ENCODE measurements at places on chromosomes 2 and 18.
A peak's percentile ranks its signal among the peaks of the same experiment; 100 is the strongest.

DNA sequence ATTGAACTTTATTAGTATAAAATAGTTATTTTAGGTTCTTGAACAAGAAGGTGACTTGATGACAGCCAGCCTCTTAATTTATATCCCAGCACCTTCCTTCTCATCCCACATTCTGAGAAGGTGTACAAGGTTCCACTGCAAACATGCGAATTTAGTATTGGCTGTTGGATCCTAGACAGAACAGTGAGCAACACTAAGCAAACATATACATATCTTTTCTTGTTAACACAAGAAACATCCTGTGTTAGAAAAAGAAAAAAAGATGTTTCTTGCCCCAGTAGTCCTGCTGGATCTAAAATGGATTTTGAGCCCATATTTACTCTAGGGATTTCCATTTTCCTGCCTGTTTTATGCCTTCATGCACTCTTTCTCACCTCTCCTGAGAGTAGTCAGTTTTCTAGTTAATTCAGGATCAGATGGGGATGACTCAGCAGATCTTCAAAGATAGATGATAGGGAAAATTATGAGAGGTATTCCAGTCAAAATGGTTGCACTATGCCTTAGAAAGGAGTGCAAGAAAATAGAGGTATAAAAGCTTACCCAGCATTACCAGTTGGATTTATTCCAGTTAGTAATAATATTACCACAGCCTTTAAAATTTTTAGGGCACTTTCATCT, 336.5 kb downstream of the MEIS1 start:
- DNase-seq = no peak

- DNase-seq = no peak
These were observed 38.4 kb downstream of the TGFBRAP1 start for GRCh38 chr2:105290981-105291660.

- DNase-seq = no peak
These were observed 371.9 kb downstream of the NBAS start for GRCh38 chr2:15189216-15189615.

DNA sequence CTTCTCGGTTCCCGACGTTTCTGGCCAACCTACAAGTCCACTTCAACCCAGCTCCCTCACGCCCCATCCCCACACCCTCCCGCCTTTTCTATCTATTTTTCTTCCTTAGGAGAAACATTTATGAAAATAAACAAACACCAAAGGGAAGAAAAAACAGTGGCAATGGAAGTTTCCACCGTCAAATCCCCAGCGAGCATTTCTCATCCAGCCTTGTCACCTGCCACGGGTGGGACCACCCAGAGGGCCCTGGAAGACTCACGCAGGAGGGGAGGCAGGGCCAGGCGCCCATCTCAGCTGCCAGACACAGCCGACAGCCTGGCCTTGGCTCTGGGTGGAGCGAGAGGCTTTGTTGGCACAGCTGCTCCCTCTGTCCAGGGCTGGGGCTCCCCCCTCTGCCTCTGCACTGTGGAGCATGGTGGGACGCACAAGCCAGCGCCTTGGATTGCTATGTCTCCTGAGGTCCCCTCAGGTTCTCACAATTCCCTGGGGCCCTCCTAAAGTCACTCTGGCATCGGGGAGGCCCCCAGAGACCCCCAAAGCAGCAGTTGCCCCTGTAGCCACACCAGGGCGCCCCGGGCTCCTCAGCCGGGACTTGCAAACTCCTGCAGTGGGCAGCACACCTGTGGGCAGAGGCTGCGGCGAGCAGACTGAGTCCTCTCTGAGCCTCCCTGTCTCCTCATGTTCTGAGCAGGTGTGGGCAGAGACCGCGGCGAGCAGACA, 395.7 kb upstream of the SALL3 start:
- no peak for DNase-seq

GRCh38 chr18:73381699-73382036, 513.9 kb upstream of the NETO1 start:
- DNase-seq = no peak

GRCh38 chr18:32891797-32892196, 119.0 kb upstream of the KLHL14 start:
- no peak for DNase-seq

GRCh38 chr2:174753038-174753633, 11.1 kb downstream of the CHRNA1 start:
- DNase-seq = no peak

- DNase-seq = no peak
These were observed 138.9 kb downstream of the RBMS1 start for GRCh38 chr2:160354677-160355076.

GRCh38 chr18:26309281-26309680, 83.0 kb downstream of the TAF4B start:
- DNase-seq = no peak

GRCh38 chr2:42974721-42975717, 182.6 kb upstream of the HAAO start:
- peak; percentile 47 for DNase-seq

- no peak for DNase-seq
These were observed 5.8 kb upstream of the OXER1 start for GRCh38 chr2:42769583-42770287.

DNA sequence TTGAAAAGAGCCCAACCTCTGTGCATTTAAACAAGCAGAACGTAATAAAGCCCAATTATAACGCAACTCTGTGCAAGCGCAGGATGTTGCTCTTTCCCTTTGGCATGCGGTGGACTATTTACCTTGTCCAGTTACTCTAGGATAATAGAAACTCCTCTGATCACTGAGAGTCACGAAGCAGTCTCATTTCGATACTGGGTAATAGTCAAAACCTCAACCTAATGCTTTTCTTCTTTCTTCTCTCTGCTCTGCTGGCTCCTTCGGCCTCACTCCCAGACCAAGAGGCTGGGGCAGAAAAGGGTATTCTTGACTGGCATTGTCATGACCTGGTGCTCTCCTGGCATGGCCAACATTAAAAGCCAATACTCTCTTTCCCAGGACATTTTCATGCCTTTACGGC, 89.7 kb upstream of the GCFC2 start:
- DNase-seq = no peak

- no peak for DNase-seq
These were observed 137.5 kb downstream of the CTIF start for GRCh38 chr18:48676346-48676745.

GRCh38 chr2:186031229-186031628, 292.6 kb downstream of the FSIP2 start:
- no peak for DNase-seq

GRCh38 chr18:78713726-78714125, 265.9 kb upstream of the SALL3 start:
- no peak for DNase-seq

DNA sequence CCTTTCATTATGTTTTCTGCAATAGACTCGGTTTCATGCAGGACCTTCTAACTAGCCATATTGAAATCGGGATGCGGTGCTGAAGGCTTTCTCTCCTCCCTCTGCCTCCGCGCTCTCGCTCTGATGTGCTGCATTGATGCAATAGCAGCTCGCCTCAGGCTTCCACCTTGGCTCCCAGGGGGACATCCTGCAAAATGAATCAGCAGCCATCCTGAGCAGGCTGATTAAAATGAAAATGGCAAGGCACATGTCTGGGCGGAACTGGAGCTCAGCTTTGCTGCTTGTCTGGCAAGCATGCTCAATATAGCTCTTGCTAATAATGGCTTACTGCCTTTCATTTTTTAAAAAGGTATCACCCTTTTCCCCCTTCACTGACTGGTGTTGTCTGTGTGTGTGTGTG, 806 bp upstream of the MYT1L start:
- no peak for DNase-seq

DNA sequence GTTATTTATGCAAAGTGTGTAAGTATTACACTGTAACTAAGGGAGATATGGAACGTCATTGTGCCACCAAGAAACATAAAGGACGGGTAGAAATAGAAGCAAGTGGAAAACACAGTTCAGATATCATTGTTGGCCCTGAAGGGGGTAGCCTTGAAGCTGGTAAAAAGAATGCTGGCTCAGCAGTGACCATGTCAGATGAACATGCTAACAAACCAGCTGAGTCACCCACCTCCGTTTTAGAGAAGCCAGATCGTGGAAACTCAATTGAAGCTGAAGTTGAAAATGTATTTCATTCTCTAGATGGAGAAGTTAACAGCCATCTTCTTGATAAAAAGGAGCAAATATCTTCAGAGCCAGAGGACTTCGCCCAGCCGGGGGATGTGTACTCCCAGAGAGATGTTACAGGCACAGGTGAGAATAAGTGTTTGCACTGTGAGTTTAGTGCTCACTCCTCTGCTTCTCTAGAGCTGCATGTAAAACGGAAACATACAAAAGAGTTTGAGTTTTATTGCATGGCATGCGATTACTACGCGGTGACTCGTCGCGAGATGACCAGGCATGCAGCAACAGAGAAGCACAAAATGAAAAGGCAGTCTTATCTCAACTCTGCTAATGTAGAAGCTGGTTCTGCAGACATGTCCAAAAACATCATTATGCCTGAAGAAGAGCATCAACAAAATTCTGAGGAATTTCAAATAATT, 36.1 kb downstream of the ZNF407 start:
- no peak for DNase-seq

DNA sequence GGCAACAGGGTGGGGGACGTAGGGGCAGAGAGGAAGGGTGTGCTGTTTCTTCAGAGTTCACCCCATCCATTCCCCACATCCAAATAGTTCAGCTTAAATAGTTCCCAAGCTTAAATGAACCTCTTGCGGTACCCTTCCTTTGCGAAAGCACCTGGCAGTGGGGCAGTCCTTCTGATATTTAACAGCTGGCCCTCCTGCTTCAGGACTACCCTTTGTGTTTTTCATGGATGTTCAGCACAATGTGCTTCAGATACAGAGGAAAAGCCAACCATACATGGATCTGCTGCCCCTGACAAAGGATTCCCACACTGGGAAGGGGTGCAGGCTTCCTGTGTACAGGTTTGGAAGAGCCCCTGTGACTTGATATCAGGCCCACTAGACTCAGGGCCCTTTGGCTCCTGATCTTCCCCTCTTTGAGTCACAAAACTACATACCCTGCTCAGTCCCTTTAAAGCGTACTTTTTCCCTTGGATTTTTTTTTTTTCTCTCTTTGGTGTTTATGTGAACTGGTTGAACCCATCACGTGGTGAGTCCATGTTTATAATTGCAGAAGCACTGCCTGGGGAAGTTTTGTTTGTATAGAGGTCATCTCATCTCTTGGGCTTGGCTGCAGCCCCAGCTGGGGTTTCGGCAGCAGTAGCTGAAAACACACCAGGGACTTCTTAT, 45.3 kb upstream of the IGFBP5 start:
- DNase-seq = no peak

DNA sequence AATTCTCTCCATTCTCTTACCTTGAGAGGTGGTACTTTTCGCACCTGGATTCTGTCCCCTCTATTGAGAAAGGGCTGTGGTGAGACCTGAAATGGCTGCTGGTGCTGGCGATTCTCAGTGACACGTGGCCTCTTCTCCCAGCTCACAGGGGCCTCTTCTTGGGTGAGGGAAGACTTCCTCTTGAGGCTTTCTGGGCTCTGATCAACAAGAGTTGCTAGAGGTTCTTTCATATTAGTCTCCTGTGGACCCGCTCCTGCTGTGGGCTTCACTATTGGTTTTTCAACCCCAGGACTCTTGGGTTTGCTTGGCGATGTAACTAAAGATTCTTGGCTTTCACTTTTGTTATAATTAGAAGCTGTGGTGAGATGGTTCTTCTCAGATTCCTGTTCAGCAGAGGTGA, 76.3 kb upstream of the DTNB start:
- DNase-seq = no peak

GRCh38 chr2:9288681-9289338, 82.2 kb downstream of the ASAP2 start:
- no peak for DNase-seq

DNA sequence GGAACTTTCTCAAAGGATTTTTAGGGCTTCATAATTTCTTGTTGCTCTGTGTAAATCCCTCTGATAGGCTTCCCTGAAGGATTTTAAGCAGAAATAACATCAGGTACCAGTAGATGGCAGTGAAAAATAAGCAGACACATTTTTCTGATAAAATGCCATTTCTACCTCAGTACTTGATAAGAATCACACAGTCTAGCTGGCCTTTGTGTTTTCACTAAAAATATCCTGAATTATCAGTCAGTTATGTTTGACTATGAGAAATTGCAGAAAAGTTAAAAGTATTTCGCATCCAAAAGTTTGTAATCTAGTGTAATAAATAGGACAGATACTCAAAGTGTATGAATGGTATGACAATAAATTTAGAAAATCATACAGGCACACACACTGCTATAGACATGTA, 68.7 kb downstream of the DNAJC10 start:
- no peak for DNase-seq

DNA sequence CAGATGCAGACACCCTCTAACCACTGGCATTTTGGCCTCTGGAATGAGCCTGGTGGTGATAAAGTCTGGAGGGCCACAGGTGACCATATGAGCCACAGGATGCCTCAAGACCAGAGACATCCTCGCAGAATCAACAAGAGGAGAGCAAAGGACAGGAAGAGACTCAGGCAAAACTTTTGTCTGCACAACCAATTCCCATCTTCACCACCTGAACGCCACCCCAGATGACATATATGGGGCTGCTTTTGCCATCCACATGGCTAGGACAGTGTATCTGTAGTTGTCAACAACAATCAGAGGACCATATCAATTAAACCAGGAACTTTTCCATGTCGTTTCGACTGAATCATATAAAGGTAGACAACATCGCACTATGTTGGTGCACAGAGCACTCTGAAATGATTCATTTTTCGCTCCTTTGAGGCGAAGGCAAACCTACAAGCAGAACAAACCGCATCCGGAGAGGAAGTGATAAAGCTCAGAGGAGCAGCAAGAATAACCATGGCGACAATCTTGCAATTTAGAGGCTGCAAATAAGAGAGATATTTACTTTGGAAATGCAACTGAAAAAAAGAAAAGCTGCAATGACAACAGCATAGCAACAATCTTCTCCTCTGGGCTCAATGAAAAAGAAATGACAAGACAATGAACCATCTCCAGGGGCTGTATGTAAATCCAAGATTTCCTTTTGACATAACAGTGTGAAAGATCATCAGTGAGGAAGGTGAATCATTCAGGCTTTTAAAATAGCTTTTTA, 204.5 kb downstream of the ARL4C start:
- DNase-seq = no peak

- no peak for DNase-seq
These were observed 999.9 kb upstream of the CELF4 start for GRCh38 chr18:38565513-38565912.

DNA sequence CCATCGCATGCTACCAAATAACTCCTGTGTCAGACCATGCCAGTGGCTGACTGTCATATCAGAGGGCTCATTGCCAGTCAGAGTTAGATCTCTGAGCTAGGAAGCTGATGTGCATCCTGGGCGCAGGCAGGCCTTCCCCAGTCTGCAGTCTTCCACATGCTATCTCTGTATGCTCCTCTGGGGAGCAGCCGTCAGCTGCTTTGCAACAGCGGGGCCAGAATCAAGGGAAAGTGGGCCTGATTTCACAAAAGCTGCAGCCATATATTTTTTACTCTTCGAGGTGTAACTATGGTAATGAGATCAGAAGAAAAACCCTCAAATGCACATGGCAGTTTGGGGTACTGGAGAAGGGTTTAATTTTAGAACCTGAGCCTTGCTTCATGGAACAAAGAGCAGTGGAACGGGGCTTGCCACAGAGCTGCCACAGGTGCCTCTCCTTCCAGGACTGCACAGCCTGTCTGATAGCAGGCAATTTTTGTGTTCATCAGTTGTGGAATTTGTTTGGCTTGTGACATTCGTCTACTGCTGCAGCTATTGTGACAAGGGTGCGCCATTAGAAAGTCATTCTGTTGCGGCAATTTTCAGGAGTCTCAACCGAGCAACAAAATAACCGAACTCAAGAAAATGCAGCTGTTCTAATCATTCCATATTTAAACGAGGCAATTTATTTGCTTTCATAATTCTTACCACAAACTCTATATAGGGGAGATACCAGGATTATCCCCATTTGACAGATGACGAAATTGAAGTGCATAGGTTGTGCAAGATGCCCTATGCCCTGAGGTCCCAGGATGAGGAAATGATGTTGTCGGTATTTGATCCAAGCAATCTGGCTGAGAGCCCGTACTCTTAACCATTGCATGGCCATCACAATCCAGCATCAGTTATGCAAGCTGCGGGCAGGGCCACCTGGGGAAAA, 109.6 kb upstream of the CYRIA start:
- no peak for DNase-seq

Measured in hypothalamus (tissue), 51 donors.